ENCODE measurements at places on chromosomes 16 and 17.
A peak's percentile ranks its signal among the peaks of the same experiment; 100 is the strongest.

GRCh38 chr16:84603140-84603816 is 14.6 kb downstream of the COTL1 start:
- DNase-seq, result peak; percentile 73

DNA sequence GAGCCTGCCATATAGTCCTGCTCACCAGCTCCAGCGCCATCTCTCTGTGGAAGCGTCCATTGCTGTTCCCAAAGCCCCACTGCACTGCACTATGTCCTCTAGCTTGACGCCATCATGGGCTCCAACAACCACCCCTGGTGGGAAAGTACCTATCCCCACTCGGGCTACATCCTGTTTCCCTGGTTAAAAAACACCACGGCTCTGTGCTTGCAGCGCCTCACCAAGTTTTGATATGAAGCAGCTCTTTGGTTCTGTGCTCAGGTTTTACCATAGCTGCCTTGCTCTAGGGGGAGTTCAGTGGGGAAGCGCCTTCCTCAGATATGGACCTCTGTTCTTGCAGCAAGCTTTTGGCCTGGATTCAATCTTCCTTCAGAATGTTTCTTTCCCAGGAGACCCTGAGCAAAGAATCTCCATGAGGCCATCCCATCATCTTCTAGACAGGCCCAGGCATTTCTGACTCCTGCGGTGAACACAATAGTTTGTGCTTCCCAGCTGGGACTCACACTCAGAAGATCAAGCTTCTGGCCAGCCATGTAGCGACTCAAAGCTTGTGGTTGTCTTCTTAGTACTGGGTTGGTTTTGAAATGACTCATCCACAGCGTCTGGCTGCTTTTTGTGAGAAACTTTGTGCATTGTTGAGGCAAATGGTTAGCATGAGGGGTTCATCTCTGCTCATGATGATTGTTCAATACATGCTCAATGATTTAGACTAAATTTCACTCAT is 39.5 kb downstream of the DYNLRB2 start:
- DNase-seq, result no peak

DNA sequence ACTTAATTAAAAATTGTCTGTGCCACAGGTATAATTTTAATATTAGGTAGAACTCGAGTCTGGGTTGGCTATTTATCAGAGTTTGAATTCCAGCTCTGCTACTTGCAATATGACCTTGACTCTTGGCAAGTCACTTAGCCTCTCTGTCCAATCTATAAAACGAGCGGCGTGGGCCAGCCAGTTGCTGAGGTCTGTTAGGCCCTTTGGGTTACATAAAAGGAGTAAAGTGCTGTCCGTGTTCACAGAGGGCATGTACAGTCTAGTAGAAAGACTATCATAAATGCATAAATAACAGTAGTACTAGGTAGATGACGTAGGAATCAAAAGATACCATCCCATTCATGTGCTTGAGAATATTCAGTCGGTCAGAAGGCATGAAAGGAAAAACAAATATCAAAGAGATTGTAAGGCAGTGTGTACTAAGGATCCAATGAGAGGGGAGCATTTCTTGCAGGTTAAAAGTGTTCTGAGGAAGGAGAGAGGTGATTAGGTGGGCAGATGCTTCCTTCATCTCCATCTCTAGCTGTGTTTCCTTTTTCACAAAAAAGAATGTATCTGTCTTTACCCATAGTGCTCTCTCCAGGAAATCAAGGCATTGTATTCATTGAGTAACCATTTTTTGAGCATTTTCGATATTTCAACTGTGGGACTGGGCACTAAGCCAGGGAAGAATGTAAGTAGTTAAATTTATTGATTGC is 2.4 kb downstream of the TNRC6A start:
- no peak for DNase-seq

DNA sequence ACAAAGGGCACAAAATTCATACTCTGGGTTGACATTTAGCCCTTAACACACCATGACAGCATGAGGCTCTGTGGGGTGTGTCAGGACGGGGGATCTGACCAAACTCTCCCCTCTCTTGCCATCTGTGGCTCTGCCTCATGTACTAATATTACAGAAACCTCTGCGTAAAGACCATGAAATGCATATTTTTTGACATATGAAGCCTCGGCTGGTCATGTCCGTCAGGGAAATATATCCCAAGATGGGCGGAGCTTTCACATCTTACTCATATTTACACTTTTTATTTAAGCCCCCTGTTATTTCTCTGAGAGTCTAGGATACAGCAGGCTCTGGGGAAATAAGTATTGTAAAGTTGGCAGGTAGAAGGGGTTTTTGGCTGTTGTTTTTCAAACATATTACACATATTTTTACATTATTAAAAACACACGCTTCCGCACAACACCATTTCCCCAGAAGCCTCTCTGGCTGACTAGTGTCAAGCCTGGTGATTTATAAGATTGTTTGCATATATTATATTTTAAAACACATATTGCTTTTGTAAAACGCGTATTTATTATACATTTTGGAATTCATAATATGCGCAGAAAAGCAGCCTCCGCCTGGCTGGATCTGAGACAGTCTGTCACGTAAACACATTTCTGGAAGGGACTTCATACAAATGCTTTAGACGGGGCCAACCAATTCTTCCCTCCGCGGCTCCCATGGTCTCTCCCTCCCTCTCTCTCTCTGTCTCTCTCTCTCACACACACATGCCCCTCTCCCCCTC is 237.7 kb upstream of the ZFHX3 start:
- peak; percentile 76 for DNase-seq

DNA sequence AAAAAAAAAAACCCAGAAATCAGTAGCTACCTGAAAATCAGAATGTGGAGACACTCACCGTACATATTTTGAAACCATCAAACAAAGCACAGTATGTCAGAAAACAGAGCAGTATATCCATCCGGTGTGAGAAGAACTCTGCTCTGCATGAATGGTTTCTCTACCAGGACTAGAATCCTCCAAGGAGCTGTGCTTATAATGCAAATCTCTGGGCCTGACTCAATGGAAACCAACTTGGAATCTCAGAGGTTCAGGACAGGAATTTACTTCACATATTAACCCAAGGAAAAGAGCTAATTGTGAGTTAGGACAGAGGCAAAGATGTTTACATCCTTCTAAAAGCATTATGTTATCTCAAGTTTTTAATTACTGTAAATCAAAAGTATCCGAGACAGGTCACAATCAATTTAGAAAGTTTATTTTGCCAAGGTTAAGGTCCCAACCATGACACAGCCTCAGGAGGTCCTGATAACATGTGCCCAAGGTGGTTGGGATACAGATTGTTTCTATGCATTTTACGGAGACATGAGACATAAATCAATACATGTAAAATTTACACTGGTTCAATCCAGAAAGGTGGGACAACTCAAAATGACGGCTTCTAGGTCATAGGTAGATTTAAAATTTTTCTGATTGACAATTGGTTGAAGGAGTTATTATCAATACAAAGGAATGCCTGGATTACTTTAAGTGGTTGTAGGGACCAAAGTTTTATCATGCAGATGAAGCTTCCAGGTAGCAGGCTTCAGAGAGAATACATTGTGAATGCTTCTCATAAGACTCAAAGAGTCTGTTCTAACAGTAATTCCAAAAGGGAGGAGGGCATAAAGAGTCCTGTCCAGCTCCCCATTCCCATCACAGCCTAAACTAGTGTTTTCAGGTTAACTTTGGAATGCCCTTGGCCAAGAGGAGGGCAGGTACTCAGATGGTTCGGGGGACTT is 164.1 kb downstream of the CDH8 start:
- DNase-seq, result no peak

GRCh38 chr16:15564604-15565339 is 78.2 kb downstream of the MARF1 start:
- DNase-seq, result no peak

DNA sequence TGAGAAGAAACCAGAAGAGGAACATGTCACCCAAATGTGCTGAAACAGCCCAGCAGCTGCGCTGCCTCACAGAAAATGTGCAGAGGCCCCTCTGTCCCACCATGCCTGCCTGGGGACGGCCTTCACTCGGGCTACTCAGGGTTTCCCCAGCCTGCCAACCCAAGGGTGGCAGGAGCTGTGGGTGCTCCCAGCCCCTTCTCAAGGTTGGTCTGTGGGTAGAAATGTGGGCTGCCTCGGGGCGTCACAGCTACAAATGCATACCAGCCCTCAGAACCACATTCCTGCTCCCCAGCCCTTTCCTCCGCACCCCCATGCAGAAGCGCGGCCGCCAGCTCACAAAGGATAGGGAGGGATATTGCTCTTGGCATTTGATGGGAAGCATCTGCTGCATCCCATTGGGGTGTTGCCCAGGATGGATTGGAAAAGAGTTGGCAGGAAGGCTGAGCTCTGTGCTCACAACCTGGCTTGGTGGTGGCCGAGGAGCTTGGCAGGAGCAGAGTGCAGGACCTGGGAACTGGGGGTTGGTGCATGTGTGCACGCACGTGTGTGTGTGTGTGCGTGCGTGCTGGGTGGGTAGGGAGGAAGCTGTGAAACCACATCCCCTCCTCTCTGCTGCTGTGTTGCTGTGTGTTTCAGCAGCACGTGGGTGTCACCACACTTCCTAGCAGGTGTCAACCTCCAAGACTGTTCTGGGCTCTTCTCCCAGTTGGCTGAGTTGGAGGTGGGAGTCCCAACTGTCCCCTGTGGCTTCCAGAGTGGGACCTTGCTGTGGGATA is 304.4 kb downstream of the SEC14L1 start:
- peak; percentile 91 for DNase-seq

DNA sequence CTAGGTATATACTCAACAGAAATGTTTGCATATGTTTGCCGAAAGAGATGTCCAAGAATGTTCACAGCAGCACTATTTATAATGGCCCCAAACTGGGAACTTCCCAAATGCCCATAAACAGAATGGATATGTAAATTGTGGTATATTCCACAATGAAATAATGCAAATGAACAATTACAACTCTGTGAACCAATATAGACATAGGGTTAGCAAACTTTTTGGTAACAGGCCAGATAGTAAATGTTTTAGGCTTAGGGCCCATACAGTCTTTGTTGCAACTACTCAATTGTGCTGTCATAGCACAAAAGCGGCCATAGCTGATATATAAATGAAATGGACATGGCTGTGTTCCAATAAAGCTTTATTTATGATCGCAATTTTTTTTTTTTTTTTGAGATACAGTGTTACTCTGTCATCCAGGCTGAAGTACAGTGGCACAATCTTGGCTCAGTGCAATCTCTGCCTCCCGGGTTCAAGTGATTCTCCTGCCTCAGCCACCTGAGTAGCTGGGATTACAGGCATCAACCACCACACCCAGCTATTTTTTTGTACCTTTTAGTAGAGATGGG is 16.5 kb downstream of the XYLT1 start:
- DNase-seq, result no peak

DNA sequence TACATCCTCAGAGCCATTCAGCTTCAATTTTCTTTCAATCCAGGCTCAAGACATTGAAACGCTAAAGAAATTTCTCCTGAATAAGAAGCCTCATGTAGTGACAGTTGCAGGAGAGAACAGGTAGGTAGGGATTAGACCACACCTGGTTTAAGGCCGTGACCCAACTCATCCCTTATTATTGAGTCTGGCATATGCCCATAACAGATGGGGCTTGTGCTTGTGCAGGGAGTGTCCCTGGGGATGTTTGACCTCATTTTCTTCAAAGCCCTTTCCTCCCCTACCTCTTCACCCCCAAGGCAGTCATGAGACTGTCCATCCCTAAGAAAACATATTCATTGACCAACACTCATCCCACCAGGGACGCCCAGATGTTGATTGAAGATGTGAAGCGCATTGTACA is 24.3 kb downstream of the SUPT6H start:
- no peak for DNase-seq

DNA sequence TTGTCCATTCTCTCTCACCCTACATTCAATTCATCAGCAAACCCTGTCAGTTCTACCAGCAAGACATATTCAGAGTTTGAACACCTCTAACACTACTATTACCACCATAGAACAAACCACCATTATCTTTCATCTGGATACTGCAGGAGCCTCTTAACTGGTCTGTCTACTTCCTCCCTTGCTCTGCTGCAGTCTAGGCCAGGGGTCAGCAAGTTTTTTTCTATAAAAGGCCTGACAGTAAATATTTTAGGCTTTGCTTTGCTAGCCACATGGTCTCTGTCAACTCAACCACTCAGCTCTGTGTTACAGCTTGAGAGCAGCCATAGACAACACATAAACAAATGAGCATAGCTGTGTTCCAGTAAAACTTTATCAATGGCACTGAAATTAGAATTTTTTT is 13.8 kb downstream of the KCTD19 start:
- no peak for DNase-seq

- DNase-seq, result no peak
Observed at GRCh38 chr17:10624969-10625368, 32.1 kb downstream of the MYH3 start.

- DNase-seq, result no peak
Observed at GRCh38 chr16:70578035-70578434, 54.4 kb downstream of the SF3B3 start.

- no peak for DNase-seq
Observed at GRCh38 chr17:40551091-40551878, 14.0 kb downstream of the CCR7 start.

- peak; percentile 36 for DNase-seq
Observed at GRCh38 chr17:18246880-18247612, 11.5 kb downstream of the FLII start.

GRCh38 chr16:21179983-21180365 is 21.5 kb downstream of the LDAF1 start:
- no peak for DNase-seq

DNA sequence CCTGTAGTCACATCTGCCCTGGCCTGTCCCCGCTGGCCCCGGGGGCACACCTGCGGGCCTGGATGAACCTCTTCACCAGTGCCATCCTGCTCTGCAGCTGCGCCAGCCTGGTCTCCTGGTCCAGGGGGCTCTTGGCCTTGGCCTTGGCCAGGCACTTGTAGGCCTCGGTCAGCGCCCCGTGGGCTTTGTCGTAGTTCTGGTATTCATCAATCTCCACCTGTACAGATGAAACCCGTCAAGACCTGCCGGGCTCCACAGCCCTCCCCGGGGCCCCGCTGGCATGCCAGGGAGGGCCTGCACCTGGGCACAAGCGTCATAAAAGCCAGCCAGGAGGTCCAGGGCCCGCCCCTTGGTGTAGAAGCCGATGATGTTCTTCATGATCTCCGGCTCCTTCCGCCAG is 13.6 kb upstream of the TMEM204 start:
- no peak for DNase-seq

- DNase-seq, result no peak
Observed at GRCh38 chr16:54431041-54431996, 144.7 kb upstream of the IRX3 start.

DNA sequence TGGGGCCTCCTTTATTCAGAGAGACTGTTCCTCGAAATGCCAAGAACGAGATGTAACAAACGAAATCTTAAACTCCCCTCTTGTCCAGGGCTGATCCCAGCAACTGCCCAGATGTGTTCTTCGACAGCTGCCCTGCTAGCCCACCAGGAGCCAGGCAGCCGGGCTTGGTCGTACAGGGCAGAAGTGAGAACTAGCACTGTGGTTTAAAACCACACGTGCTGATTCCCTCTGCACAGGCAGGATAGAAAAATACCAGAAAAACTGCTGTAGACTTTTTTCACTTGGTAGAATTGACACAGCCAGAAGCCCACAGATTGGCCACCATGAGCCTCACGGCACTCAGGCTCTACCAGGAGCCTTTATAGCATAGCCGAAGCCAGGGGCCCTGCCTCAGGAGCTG is 33.1 kb downstream of the PLD6 start:
- no peak for DNase-seq

GRCh38 chr16:31404353-31405064 is 11.4 kb downstream of the ITGAD start:
- no peak for DNase-seq

Measured in spinal cord (tissue), 10 donors.